ENCODE measurements at places on chromosomes 5 and 9.

DNA sequence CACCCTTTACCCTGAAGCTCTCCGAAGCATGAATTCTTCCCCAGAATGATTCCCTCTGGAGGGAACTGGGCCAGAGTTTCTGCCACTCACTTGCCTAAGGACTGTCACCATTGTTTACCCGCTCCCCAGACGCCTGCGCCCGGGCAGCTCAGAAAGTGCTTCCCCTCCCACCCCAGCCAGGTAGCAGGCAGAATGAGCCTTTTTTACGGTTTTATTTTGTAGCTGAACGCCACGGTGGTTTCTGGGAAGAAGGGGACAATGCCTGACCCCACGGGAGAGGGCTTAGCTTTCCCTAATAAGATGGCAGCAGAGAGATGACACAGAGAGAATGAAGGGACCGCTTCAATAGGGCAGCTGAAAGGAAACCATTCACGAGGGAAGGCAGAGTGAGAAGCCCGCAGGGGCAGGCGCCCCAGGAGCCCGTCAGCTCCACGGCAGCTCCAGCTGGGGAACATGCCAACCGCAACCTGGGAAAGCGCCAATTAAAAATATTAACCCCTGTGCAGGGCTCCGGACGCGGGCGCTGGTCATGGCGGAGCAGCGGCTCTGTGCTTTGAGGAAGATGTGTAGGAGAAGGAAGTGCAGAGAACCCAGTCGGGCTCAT, 20.4 kb upstream of the NTNG2 start:
- DNase-seq: no peak

DNA sequence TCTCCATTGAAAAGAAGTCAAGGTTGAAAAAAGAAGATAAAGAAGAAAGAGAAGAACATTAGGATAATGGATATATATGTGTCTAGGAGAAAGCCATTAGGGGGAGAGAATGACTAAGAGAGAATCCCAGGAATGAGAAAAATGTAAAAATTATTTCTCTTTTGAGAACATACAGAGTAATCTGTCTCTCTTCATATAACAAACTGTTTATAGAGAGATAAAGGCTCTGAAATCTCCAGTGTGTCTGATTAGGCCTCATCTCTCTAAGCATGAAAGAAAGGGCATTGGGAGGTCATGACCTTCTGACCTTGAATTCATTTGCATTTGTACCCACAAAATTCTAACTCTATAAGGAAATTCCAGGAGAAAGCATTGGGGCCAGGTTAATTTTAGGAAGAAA, 3.5 kb upstream of the MPDZ start:
- DNase-seq: no peak

DNA sequence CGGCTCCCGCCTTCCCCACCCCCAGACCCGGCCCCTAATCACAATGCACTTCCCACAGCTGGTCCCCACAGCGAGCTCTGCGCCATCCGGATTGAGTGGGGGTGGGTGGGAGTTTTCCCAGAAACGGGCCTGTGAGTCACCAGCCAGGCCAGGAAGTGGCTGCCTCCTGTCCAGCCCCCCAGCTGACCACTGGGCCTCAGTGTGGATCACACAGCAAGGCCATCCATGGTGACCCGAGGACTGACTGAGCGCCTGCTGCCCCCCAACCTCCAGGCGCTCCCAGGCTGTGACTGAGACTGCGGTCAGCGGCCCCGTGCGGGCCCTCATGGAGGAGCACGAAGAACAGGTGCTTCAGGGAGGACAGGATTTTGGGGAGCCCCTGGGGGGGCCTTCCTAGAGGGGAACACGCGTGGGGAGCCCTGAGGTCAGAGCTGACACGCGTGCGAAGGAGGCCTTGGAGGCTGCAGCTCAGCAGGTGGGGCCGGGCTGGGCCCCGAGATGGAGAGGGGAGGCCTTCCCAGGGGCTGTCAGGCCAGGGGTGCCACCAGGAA, 48.3 kb upstream of the EGFL7 start:
- DNase-seq: no peak

DNA sequence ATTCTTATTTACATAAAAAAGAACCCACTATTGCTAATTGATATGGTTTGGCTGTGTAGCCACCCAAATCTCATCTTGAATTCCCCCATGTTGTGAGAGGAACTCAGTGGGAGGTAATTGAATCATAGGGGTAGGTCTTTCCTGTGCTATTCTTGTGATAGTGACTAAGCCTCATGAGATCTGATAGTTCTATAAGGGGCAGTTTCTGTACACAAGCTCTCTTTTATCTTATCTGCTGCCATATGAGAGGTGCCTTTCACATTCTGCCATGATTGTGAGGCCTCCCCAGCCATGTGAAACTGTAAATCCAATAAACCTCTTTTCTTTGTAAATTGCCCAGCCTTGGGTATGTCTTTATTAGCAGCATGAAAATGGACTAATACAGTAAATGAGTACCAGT, 58.2 kb upstream of the PRR16 start:
- DNase-seq: no peak

DNA sequence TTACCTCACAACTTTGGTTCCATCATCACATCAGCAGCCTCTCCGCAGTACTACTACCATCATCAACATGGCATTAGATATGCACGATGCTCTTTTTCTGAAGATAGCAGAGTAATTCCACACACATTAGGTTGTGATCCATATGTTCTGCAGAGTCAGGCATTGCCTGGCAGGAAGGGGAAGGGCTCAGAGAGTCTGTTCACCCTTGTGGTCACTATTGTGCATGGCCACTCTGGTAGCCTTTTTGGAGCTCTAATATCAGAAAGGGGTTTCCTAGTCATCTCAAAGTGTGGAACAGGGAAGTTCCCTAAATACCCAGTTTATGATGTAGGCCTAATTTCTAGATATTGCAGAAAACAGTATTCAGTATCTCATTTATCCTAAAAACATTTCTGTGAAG, 373.6 kb downstream of the BNC2 start:
- DNase-seq: no peak

DNA sequence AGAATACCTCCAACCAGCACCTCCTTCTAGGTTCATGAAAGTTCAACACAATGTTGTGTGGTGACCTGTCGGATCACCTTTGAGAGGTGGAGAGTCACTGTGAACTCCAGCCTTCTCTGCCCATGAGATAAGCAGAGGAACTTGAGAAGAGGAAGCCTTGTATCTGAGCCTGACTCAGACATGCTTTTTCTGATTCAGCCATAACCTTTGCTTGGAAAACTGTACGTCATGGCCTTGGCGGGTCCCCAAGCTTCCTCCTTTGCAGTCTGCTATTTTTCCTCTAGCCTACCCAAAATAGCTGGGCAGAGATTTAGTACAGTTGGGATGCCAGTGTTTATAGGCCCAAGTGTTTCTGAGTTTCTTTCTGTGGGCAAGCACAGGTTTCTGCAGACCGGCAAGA, 274.7 kb downstream of the CETN3 start:
- no peak for DNase-seq

DNA sequence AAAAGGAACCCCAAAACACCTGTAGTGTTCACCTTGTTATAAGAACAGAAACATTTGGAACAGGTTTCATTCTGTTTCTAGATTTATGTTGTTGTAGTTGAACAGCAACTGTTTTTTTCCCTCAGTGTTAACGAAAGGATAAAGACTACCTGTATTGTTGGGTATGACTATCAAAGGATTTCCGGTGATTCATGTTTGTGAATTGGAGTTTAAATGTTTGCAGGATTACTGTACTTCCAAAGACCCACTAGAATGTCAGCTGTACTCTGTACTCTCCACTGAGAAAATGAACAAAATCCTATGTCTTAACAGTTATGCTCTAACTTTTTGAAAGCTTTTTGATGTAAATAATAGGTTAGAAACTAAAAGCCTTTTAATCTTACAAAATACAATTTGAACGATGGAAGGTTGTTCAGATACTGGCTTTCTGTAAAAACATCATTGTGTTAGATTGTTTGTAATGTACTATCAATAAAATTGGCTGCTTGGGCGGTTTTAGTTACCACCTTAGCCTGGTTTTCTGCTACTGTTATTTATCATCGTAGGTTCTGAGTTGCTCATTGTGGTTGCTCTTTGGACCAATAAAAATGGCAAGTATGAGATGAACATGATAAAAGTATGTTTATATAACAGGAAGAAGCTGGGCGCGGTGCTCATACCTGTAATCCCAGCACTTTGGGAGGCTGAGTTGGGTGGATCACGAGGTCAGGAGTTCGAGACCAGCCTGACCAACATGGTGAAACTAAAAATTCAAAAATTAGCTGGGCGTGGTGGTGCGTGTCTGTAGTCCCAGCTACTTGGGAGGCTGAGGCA, 44.1 kb downstream of the DCP2 start:
- DNase-seq: no peak

DNA sequence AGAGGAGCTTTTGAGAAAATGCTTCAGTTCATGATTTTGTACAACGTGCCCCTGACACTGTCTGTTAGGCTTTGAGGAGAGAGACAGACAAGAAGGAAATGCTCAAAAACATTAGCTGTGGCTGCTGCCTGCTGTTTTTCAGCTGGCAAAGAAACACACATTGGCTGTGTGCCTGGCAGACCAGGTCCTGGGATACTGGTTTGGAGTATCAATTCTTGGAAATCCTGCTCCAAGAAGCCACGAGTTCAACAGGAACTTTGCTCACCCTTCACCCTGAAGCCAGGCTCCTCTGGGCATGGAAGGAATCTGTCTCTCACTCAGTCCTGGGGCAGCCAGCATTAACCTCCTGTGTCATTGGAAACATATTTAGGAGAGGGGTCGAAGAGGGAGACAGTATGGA, 245.5 kb downstream of the AUH start:
- no peak for DNase-seq

DNA sequence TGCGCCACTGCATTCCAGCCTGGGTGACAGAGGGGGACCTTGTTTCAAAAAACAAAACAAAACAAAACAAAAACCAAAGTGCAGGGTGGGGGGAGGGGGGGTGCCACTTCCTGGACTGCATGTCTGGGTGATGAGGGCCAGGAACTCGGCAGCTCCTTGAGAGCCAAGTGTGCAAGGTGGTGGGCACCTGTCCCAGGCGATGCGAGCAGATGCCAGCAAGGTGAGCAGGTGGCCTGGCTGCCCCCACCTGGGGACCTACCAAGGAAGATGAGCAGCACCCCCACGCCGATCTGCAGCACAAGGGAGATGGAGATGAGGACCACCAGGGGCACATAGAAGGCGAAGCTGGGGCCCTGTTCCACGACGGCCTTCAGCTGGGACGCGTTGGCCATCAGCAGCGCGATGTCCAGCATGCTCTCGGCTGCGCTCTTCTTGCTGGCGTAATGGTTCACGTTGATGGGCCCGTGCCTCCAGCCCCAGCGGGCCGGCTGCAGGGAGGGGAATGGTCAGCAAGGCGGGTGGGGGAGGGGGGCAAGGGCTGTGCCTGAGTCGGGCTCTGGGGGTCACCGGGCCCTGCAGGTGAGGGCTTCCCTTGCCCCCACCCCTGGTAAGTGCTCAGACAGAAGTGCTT, 7.8 kb downstream of the NINJ1 start:
- DNase-seq: no peak

DNA sequence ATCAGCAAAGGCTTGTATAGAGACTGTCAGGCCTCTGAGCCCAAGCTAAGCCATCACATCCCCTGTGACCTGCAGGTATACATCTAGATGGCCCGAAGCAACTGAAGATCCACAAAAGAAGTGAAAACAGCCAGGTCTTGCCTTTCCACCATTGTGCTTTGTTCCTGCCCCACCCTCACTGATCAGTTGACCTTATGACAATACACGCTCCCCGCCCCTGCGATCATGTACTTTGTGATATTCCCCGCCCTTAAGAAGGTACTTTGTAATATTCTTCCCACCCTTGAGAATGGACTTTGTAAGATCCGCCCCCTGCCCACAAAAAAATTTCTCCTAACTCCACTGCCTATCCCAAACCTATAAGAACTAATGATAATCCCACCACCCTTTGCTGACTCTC, 18.6 kb upstream of the NPM1 start:
- DNase-seq: no peak

Data from activated T-cell treated with anti-CD3 and anti-CD28 coated beads for 1 hour (primary cell).